Hematopoietic multipotent progenitor cell treated with erythropoietin and hydrocortisone succinate and interleukin-3 and kit ligand, for 6 days (in vitro differentiated cells): ENCODE measurements at places on chromosomes 2 and 18.

DNA sequence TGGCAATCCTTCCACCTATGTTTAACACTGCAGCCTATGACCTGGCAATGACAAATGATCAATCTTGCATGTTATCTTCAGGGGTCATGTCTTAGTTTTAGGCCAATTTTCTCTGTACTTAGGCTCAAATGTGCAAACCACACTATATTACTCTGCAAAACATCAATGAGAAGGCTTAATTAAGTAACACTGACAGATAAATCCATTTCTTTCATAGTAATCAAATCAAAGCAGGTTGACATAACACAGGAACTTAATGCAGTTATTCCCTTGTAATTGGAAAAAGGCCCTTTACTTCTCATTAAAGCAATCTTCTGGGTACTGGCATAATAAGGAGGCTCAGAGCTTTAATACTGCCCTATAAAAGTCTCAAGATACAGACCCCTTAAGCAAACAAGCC is 114.4 kb downstream of the TCF4 start:
- no peak for DNase-seq

DNA sequence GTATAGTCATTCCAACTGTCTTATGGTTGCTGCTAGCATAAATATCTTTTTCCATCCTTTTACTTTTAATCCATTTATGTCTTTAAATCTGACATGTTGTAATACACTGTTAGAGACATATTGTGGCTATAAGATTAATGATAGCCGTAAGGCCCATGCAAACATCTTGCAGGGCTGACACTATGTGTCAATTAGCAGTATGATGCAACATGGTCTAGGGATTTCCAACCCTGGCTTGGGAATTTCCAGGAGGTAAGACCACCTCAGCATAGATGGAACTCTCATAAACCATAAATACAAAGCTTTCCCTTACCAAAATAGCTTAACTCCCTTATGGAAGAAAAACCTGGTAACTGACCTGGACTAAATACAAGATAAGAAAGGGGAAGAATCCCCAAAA is 16.5 kb downstream of the SCLY start:
- no peak for DNase-seq

GRCh38 chr18:36493349-36494159 is 196.0 kb downstream of the FHOD3 start:
- DNase-seq: no peak

- no peak for DNase-seq
Measured at GRCh38 chr2:119012345-119013301, 70.6 kb downstream of the MARCO start.

- no peak for DNase-seq
Measured at GRCh38 chr2:43518718-43519117, 77.1 kb downstream of the THADA start.

DNA sequence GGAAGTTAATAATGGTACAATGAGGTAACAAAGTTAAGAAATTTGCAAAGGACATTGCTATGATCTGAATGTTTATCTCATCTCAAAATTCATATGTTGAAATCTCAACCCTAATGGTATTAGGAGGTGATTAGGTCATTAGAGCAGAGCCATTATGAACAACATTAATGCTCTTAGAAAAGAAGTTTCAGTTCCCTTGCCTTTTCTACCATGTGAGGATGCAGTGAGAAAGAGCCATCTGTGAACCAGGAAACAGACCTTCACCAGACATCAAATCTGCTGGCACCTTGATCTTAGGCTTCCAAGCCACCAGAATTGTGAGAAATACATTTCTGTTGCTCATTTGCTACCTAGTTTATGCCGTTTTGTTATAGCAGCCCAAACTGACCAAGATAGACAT is 757.6 kb downstream of the NR4A2 start:
- DNase-seq: no peak

GRCh38 chr2:105723431-105723830 is 21.3 kb upstream of the NCK2 start:
- DNase-seq: no peak

- DNase-seq: no peak
Measured at GRCh38 chr2:46337208-46337994, 40.2 kb downstream of the EPAS1 start.
